ENCODE measurements at places on chromosomes 5 and 9.
A peak's percentile ranks its signal among the peaks of the same experiment; 100 is the strongest.

GRCh38 chr5:80620211-80620610 is 34.2 kb upstream of the MSH3 start:
- DNase-seq = no peak

DNA sequence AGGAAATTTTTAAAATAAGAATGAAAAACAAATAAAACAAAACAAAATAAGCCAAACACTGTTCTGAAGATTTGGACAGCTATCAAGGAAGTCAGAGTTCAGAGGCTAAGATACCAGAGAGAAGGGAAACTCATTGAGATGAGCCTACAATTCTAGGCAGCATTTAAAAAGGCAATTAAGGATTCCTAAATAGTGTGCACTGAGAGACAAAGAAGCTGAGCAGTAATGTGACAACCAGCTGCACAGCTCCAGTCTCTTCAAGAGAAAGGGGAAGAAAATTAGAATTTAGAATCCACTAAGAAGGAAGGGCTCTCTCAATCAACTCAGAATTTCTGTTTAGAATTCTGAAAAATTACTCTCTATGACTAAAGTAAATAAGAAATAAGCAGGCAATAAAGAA is 246.7 kb upstream of the COX7C start:
- no peak for DNase-seq

GRCh38 chr9:115671963-115672305 is 481.7 kb upstream of the PAPPA start:
- DNase-seq = no peak

- DNase-seq = no peak
These were observed 559.5 kb upstream of the WWC1 start for GRCh38 chr5:167731951-167732350.

DNA sequence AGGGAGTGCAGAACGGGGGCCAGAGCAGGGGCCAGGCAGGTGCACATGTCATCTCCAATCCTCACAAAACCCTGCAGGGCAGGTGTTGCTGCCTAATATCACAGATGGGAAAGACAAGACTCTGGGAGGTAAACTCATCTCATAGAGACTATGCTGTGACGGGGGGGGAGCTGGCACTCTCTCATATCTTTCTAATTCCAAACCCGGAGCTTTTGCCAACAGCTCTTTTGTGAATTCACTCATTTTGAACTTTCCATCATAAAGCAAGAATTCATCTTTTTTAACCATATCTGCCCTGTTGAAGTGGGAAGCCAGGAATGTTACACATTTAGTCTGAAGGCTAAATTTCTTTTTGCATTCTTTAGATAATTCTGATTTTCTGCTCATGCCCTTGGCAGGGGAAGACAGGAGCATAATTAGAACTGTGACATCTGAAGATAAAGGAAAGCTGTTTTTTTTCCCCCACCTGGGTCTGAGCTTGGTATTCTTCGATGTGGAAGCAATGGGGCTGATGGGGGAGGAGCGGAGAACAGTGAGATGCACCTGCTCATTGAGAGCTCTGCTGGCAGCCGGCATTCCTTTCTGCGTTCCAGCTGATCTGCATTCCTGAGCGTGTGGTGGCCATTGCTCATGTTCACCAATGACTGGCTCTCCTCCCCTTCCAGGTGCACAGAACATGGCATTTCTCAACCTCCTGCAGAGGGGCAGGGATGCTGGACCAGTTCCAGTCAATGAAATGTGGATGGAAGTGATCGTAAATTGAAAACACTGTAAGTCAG is 159.2 kb downstream of the NSG2 start:
- DNase-seq = no peak

DNA sequence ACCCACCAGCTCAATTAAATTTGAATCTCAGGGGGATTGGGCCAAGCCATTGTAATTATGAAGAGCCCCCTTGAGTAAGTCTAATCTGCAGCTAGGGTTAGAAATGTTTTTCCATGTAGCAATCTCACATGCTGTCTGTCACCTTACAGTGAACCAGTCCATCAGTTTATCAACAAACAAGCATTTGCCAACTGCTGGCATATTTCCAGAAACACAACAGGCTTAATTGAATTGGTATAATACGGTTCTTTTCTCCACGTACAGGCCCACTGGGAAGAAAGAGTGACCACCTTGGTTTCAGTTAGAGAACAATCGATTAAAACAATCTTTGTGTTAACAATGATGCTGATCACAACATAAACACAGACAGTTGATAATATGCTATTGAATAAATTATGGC is 67.4 kb downstream of the NSUN2 start:
- peak; percentile 72 for DNase-seq

GRCh38 chr5:73989956-73990355 is 364.0 kb downstream of the ARHGEF28 start:
- no peak for DNase-seq

DNA sequence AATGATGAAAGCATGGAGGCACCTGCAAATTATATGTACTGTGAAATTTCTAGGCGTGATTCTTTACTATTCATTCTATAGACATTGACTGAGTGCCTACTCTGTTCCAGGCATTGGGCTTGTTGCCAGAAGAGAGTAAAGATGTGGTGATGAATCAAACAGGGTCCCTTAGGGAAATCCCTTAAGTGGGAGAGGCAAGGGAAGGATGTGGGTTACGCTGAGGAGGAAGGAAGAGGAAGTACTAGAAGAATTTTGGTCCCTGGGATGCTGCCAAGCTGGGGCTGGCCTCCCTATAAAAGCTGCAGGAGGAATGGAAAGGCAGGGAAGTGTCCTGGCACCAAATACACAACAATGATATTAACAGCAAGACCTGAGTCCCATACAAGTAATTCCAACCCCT is 76.7 kb upstream of the SPOCK1 start:
- DNase-seq = no peak

GRCh38 chr5:172379481-172379880 is 74.8 kb downstream of the SH3PXD2B start:
- DNase-seq = no peak

GRCh38 chr9:99019510-99020331 is 76.0 kb downstream of the COL15A1 start:
- no peak for DNase-seq

- peak; percentile 73 for DNase-seq
These were observed 592.6 kb upstream of the CDH6 start for GRCh38 chr5:30600892-30601291.

DNA sequence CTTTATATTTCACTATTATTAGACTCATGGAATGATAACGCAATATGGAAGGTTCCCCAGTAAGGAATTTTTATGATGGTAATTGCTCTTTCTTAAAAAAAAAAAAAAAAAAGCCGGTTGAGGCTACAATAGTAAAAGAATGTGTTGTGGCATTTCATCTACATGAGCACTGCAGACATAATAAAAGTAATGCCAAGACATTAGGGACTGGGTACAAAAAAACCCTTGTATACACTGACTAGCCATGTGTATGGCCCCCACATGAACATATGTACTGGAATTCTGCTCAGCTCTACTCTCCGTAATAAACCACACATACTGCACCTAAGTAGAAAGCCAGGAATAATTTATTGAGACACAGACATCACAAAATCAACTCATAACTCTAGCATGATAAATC is 218.4 kb downstream of the ADAMTS6 start:
- DNase-seq = no peak

GRCh38 chr9:33082538-33083326 is 6.3 kb upstream of the SMU1 start:
- DNase-seq = no peak

- no peak for DNase-seq
These were observed 57.6 kb upstream of the GRAMD2B start for GRCh38 chr5:126365446-126366198.

DNA sequence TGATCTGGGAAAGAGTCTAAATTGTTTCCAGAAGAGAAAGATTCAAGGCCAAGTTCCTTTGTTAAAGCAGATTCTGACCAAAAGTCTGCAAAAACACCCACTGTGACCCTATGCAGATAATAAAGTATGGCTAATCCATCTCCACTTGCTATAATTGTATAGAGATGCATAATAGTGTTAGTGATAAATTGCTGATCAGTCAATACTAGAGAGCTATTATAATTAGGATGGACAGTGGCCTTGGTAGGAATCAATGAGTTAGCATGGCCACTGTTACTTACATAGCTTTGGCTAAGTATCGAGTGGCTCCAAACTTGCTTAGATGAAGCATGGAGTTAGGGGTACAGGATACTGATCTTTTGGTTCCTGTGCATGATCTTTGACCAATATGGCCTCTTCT is 683.4 kb upstream of the MEF2C start:
- DNase-seq = no peak

- no peak for DNase-seq
These were observed 466.8 kb downstream of the ARHGEF28 start for GRCh38 chr5:74092766-74093165.

DNA sequence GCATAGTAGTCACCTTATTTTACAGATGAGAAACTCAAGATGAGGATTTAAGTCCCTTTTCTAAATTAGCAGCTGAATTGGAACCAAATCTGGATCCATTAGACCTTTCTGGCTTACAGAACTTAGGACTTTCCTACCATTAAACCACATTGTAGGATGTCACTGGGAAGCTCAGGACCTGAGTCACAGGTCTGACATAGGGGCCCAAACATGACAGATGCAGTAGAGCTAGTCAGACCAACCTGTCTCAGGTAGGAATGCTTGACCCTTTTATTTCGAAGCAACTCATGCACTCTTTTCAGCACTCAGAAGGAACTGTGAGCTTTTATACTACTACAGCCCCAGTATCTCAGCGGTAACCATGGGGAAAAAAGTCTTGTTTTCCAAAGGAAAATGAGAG is 2.6 kb downstream of the RAB24 start:
- no peak for DNase-seq

- no peak for DNase-seq
These were observed 730.0 kb downstream of the MAT2B start for GRCh38 chr5:164235300-164235891.

GRCh38 chr9:16385590-16385989 is 484.9 kb downstream of the BNC2 start:
- DNase-seq = no peak

DNA sequence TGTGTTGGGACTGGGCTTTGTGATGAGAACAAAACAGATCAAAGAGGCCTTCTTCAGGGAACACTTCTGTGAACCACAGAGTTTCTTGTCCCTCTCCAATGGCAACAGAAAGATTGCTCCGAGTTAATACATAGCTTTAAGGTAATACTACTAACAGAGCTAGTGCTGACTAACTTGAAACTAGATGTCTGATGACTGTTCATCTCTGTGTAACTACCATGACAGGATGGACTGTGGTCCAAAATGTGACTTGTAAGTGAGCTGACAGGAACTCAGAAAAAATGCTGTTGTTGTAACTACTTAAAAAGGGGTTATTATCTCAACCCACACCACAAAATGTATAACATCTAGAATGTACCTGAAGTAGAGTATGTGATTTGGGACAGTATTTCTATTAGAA is 630.2 kb upstream of the DMAC1 start:
- no peak for DNase-seq

DNA sequence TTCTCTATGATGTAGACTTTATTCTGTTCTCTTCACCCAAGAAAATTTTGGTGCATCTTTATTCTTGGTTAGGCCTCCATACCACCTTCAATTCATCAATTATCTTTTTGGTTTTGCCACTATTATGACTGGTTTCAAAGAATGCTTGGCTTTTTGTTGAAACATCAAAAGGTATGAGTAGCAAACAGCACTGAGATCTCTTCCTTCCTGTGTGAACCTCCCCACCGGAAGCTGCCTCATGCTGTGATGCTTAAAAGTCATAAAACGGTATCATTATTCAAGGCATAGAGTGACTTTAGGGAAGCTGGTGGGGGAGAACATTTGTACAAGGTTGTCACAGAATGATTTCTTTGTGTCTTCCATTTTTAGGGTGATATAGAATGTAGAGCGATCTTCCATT is 70.6 kb downstream of the IQGAP2 start:
- DNase-seq = no peak

- DNase-seq = no peak
These were observed 41.9 kb upstream of the PLPP6 start for GRCh38 chr9:4620057-4620765.

DNA sequence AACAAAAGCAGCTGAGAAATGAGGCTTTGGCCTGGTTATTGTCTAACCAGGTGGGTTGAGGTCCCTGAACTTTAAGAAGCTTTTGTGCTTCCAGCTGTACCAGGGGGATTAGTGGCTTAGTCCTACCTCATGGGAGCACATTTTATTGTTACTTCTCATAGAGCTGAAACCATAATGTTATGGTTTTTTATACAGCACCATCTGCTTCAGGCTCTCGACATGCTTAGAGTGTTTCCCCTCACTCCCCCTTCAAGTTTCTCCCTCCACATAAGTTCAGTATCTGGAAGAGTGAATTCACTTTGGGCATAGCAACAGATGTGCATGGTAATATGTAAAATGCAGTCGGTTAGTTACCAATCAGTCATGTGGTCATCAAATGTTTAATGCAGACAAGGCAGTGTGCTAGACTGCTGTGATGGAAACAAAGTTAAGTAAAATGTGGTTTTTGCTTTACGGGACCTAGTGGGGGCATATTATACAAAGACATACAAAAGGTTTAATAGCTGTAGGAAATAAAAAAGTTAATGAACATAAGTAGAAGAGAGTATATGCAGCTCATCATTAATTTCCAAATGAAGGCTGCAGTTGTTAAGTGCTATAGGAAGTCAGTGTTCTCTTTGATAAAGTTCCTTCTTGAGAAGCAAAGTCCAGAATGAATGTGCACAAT is 95.9 kb upstream of the SPRY4 start:
- no peak for DNase-seq

DNA sequence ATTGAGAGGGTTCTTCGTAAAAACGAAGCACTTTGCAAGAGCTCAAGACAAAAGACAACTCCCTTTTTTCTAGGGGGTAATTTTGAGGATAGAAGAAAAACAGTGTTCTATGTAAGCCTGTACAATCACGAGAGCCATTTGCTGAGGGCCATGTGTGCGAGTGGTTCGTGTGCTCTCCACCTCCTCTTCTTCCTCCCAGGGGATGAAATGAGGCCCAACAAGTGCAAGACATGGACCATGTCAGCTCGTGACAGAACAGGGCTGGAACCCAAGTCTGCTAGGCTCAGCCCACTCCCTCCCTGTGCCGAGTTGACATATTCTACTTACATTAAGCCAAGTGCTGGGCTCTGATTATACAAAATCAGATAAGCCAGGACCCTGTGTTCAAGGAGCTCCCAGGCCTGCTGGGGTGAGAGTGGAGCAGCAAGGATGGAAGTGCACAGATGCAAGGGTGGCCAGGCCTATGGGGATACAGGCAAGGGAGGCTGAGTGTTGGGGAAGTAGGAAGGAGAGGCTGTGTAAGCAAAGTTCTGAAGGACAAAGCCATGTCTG is 97.9 kb upstream of the MSX2 start:
- no peak for DNase-seq

GRCh38 chr9:107020040-107020530 is 157.1 kb downstream of the ZNF462 start:
- DNase-seq = no peak

DNA sequence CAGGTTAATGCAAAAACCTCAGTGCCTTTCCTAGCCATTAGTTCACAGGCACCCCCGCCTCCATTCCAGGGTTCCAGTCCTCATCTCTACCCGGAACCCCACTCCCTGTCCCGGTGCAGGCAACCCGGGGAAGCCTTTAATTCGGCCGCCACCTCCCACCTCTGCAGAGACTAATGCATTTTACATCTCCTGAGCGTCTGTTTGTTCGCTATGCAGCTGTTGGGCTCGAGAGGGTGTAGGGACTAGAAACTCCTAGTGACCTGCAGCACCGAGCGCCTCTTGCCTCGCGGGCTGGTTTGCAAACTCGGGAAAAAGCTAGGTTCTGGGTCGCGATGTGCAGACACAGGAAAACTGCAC is 3.6 kb downstream of the GDNF start:
- DNase-seq = no peak

Measured in NCI-H2081 (cell line).